ENCODE measurements at places on chromosomes 6 and 20. TPM values are rescaled to one million over a fixed set of nuclear protein-coding genes. Genes with fewer than 3 reads are reported as not detected.

- H3K36me3 ChIP-seq, result no peaks in the 10 kb centered on the region
- H3K27ac ChIP-seq, result no peak overlapping the region
- no peak for DNase-seq
- no peak overlapping the region for H3K4me3 ChIP-seq
- no peaks in the 10 kb centered on the region for H3K27me3 ChIP-seq
- no peaks in the 10 kb centered on the region for H3K4me1 ChIP-seq
Measured at GRCh38 chr6:99165838-99166237, 183.6 kb downstream of the FAXC start.

CYP24A1 gene
- total RNA-seq, result not detected

- no peak overlapping the region for H3K27ac ChIP-seq
- H3K4me1 ChIP-seq, result no peaks in the 10 kb centered on the region
- H3K27me3 ChIP-seq, result no peaks in the 10 kb centered on the region
- no peak for DNase-seq
- no peak overlapping the region for H3K4me3 ChIP-seq
Measured at GRCh38 chr6:145540741-145541140, 194.6 kb downstream of the EPM2A start.

- DNase-seq, result no peak
- peaks cover 12% of the 10 kb centered on the region for H3K4me1 ChIP-seq
- H3K27me3 ChIP-seq, result no peaks in the 10 kb centered on the region
- peaks cover 11% of the 10 kb centered on the region for H3K36me3 ChIP-seq
- no peak overlapping the region for H3K4me3 ChIP-seq
Measured at GRCh38 chr20:59235226-59235625, 65.2 kb upstream of the EDN3 start.

- H3K4me1 ChIP-seq, result peaks cover 34% of the 10 kb centered on the region
- peaks cover 25% of the 10 kb centered on the region for H3K36me3 ChIP-seq
- no peaks in the 10 kb centered on the region for H3K27me3 ChIP-seq
Measured at GRCh38 chr20:38962044-38962927, at the start of gene DHX35. Gene DHX35 (plus strand): TSS chr20:38962344. CDS start chr20:38962368, 24 bp downstream.

DNA sequence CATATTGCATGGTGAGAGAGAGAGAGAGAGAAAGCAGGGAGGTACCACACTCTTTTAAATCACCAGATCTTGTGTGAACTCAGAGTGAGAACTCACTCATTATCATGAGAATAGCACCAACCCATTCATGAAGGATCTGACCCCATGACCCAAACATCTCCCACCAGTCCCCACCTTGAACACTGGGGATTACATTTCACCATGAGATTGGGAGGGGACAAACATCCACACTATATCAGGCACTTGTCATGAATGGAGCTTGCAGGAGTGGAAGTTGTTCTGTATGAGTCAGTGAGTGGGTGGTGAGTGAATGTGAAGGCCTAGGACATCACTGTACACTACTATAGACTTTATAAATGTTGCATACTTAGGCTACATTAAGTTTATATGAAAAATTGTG lies 47.7 kb upstream of the RNF182 start:
- no peak for DNase-seq
- H3K4me3 ChIP-seq, result no peak overlapping the region
- peaks cover 13% of the 10 kb centered on the region for H3K27me3 ChIP-seq
- no peaks in the 10 kb centered on the region for H3K36me3 ChIP-seq

DNA sequence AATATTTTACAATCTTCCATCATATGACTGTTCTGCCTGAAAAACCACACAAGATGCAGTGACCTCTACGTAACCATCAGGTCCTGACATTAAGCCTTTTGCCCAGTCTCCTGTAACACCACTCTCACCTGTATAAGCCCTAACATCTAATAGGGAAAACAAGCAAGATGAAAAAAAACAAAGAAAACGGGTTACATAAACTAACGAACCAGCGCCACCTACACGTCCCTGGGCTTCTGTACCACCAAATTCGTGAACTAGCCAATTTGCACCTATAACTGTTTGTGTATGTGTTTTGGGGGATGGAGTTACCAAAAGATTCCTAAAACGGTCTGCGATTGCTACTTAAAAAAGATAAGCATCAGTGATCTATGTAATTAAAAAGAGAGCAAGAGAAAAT lies 70.2 kb downstream of the BLOC1S5 start:
- no peak overlapping the region for H3K27ac ChIP-seq
- H3K4me3 ChIP-seq, result no peak overlapping the region
- DNase-seq, result no peak

DNA sequence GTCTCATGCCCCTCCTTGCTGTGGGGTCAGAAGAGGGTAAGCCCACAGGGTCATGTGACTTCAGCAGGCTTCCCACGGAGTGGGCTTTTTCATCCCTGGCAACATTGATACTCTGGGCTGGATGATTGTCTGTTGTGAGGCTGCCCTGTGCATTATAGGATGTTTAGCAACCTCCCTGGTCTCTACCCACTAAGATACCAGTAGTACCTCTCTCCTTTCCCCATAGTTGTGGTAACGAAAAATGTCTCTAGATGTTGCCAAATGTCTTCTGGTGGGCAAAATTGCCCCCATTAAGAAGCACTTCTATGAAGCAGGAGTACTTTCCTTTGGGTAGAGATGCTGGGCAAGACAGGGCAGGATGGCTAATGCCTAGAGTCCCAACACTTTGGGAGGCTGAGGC lies 232.5 kb upstream of the ZNF217 start:
- DNase-seq, result no peak
- no peak overlapping the region for H3K4me3 ChIP-seq
- H3K36me3 ChIP-seq, result no peaks in the 10 kb centered on the region
- H3K27me3 ChIP-seq, result no peaks in the 10 kb centered on the region
- H3K27ac ChIP-seq, result no peak overlapping the region
- peaks cover 38% of the 10 kb centered on the region for H3K4me1 ChIP-seq

CHD6 gene
- 32.5 TPM for total RNA-seq

CTCFL gene
- total RNA-seq, result not detected

- H3K27me3 ChIP-seq, result no peaks in the 10 kb centered on the region
- H3K4me3 ChIP-seq, result peak overlapping the region; percentile 97
- peaks cover 23% of the 10 kb centered on the region for H3K36me3 ChIP-seq
- peak overlapping the region; percentile 90 for H3K27ac ChIP-seq
Measured at GRCh38 chr6:57173056-57173885, 1.1 kb downstream of the BAG2 start.

DAAM2 gene
- not detected for total RNA-seq

- H3K27ac ChIP-seq, result no peak overlapping the region
- DNase-seq, result no peak
- peaks cover 1% of the 10 kb centered on the region for H3K4me1 ChIP-seq
- H3K4me3 ChIP-seq, result no peak overlapping the region
- no peaks in the 10 kb centered on the region for H3K36me3 ChIP-seq
- peaks cover 2% of the 10 kb centered on the region for H3K27me3 ChIP-seq
Measured at GRCh38 chr20:46123482-46124245, 5.5 kb downstream of the CD40 start.
